ENCODE measurements at places on chromosomes 16 and 17.

DNA sequence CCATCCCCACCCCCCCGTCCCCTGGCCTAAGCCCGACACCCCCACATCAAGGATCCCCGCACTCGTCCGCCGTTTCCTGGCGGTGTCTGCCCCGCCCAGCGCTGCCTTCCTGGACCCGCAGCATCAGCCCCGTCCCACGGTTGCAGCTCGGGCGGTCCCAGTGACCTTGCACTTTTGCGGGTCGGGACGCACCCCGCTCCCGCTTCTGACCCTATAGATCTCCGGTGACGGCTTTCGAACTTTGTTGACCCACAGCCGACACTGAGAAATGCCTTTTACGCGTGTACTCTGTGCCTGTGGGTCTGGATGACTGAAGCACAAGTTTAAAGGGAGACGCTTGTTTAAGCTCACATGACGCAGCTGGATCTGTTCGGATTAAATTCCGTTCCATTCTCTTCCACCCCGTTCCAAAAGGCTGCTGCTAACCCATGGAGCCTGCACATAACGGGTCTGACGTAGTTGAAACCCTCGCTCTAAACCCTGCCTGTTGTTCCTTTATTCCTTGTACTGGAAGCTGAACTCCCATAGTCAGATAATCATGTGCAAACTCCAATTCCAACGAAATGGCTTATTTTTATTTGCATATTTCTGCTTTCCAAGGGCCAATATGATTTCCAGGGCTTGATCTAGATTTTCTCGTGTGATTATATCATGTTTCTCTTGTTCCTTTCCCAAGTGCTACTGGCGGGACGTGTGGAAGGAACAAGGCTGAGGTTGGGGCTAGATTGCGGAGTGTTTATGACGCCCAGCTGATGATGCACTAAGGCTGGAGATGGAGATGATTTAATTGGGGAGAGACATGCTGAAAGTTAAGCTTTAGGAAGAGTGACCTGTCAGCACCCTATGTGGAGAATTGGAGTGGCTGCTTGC lies 834 bp downstream of the FLYWCH1 start:
- no peak for DNase-seq

DNA sequence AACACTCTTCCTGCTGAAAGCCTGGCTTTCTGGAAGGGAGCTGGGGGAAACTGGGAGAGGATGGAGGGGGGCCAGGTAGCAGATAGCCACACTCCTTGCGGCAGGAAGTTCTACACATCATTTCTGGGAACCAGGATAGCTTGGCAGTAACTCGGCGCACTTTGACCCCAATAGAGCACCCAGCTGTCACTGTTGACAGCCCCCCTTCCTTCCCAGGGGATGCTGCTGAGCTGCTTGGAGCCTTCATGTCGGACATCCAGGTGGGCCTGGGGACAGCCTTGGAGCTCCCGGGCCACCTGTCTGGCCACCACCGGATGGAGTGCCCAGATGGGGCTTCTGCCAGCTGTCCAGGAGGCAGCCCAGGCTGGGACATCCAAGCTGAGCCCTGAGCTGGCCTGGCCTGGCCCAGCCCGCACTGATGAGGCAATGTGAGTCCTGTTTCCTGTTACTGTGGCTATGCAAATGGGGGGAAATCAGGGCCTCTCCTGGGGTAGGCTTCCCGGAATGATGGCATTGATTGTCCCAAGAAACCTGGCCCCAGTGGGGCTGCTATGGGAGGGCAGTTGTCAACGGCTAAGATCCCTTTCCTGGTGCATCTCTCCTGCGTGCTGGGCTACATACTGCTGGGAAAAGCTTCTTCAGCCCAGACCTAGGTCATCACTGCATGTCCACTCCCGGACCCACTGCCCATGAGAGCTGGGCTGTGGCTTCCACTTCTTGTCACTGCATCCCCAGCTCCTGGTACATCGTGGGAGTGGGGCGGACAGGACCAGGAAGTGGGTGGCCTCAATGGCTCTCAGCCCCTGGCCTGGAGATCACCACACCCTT lies 50.0 kb downstream of the SOCS1 start:
- DNase-seq = peak; percentile 28

GRCh38 chr17:789160-789840 lies 7.1 kb downstream of the MRM3 start:
- no peak for DNase-seq

GRCh38 chr17:17801800-17802481 lies 34.8 kb downstream of the SREBF1 start:
- DNase-seq = no peak

DNA sequence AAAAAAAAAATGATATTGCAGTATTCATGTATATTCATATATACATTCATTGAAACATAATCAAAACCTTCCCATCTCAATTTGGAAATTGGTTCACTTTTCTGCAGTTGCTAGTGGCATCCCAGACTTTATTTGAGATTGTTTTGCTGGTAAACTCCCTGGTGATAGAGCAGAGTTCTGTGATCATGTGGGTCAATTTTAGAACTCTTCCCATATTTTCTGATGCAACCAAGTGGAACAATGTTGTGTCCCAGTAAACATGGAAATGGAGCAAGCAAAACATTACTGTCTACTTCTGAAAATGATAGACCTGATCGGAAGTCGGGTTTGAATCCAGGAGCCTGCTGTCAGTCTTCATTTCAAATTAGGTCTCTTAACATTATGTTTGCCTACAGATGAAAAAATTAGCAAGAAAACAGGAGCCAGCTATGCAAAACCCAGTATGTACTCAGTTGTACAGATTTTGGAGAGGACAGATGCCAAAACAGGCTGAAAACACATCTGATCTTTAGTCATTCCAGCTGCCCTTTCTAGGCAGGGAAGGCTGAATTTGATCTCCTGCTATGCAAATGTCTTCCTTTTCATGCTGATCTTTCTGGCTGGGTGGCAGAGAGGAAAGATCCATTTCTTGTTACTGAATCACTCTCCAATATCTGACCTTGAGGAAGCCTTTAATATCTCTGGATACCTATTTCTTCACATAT lies 786.6 kb upstream of the SOX9 start:
- no peak for DNase-seq

- no peak for DNase-seq
Observed at GRCh38 chr16:17295948-17296347, 174.8 kb downstream of the XYLT1 start.

DNA sequence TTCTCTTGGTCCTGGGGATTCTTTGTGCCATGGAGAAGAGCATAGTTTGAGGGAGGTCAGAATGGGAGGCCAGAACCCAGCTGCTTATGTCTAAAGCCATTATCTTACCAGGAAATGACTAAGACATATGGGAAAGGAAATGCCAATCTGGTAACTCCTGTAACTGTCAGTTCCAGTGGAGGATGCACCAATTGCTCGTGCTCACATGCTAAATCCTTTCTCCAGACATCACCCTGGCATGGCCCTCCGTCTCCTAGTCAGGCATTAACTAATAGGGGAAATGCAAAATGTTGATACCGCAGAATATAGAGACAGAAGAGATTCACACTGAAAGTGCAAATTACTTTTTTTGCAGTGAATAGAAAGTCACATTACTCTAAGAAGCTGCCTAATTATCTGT lies 255.6 kb upstream of the HSBP1 start:
- no peak for DNase-seq

GRCh38 chr17:75475851-75476250 lies 19.4 kb downstream of the TMEM94 start:
- no peak for DNase-seq

DNA sequence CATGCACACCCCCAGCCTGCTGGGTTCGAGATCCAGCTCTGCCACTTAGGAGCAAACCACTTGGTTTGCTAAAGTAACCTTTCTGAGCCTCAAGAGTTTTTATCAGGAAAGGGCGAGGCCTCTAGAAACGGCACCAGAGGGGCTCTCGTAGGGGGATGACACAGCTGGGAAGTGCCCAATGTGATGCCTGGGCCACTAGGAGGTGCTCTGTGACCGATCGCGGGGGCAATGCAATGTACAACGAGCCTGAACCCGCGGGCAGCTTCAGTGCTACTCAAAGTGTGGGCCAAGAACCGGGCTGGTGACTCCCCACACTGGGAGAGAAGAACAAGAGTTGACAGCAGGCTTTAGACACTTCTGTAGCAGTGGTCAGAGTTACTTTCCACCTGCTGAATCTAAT lies 9.4 kb downstream of the C16orf89 start:
- DNase-seq = peak; percentile 16

GRCh38 chr16:49366669-49367068 lies 6.9 kb upstream of the C16orf78 start:
- no peak for DNase-seq

DNA sequence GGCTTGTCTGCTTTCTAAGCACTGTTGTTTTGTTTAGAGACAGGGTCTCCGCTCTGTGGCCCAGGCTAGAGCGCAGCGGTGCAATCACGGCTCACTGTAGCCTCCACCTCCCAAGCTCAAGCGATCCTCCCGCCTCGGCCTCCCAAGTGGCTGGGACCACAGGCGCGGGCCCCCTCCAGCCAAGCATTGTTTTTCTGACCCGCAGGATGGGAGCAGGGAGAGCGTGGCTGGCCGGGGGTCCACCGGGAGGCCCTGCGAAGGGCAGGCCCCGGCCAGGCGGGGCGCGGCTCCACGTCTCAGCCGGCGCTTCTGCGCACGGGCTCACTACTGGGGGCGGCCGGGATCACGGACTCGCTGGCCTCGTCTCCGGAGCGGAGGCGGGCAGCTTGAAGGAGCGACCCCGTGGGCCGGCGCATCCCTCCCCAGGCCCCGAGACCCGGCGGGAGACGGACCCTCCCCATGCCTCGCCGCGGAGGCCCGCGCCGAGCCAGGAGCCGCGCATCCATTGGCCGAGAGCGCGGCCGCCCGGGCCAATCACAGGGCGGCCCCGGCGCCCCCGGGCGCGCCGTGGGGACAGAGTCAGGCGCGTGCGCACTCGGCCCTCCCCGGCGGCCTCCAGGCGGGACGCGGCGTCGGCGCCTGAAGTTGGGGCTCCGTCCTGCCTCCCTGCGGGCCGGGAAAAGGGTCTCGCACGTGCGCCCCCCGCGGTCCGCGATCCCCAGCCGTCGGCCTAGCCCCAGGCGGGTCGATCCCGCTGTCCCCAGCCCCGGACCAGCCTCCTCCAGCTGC lies 24.9 kb downstream of the ACTG1 start:
- DNase-seq = peak; percentile 83

GRCh38 chr17:1002771-1003555 lies 6.0 kb downstream of the TIMM22 start:
- no peak for DNase-seq

DNA sequence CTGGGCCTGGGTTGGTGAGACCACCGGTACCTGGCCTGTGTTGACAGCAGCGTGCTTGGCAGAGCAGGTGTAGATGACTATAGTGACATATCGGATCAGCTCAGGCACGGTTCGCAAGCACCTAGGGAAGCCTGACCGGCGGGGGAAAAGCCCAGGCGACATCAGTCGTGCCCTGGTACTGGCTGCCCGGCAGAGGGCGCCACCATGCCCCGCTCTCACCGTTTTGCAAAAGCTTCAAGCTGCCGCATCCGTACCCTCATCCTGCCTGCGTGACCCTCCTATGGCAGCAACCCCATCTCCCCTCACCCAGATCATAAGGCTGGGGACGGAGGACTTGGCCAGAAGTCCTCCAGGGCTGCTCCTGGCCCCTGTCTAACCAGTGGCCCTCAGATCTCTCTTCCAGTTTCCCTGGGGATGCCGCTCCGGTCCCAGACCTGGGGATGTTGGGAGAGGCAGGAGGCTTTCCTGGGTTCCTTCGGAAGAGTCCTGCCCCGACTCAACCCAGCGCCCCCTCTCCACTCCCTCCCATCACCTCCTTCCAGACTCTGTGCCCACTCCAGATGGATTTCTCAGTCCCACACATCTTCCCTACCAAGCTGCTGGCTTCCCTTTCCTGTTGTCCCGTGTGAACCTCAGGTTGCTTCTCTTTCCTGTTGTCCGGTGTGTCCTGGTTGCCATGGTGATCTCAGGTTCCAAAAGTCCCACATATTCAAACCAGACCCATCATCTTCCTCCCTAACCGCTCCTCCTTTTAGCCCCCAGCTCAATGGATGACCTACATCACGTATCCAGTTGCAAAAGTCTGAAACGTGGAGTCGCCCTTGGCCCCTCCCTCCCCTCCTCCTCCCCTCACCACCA lies 13.7 kb downstream of the ALOX12B start:
- peak; percentile 24 for DNase-seq

- peak; percentile 70 for DNase-seq
Observed at GRCh38 chr16:3880623-3881498, at the start of gene CREBBP. CREBBP (minus strand) TSS chr16:3880713; CDS start chr16:3879916, 797 bp downstream.

DNA sequence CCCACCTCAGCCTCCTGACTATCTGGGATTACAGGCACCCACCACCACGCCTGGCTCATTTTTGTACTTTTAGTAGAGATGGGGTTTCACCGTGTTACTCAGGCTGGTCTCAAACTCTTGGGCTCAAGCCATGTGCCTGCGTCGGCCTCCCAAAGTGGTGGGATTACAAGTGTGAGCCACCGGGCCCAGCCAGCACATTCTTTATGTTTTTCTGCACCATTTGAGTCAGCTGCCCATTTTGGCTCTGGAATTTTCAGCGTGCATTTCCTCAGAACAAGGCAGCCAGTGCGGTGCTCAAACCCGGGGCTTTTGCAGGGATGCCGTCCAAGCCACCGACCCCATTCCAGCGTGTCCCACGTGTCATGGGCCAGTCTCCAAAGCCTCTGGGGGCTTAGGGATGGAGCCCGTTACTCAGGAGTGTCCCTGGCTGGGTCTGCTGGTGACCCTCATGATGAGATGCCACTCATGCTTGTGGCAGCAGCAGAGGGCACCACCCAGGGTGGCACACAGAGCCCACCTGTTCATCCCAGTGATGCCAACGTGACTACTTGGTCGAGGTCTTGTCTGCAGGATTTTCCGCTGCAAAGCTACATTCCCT lies 3.7 kb upstream of the RAB40C start:
- DNase-seq = no peak

GRCh38 chr17:37769050-37769449 lies 24.2 kb upstream of the HNF1B start:
- DNase-seq = no peak

DNA sequence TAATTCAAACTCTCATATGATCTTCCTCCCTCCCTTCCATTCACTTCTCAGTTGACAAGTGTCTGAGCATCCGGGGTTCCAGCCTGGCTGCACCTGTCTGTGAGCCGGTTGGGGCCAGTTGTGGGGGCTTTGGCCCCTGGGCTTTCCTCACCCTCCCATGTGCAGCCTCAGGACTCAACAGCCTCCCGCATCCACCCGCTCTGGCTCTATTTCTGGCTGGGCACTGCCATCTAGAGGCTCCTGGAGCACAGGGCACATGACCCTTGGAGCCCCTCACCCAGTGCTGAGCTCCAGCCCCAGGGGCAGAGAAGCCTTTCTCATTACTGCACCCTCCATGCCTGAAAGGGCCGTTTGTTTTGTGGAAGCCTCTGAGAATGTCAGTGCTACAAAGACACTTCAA lies 43.3 kb downstream of the HAPSTR1 start:
- DNase-seq = peak; percentile 47

GRCh38 chr17:4969047-4969550 lies 1.5 kb upstream of the SPAG7 start:
- DNase-seq = no peak

GRCh38 chr17:2936351-2936750 lies 127.1 kb downstream of the OR1D5 start:
- no peak for DNase-seq

GRCh38 chr17:79746889-79747507 lies 16.3 kb downstream of the ENPP7 start:
- no peak for DNase-seq

GRCh38 chr16:13645601-13646245 lies 274.2 kb upstream of the ERCC4 start:
- DNase-seq = no peak
